Vagina (tissue), 2 donors: ENCODE measurements at places on chromosomes 3 and 15. TPM values are rescaled to one million over a fixed set of nuclear protein-coding genes. Genes with fewer than 3 reads are reported as not detected.

- no peak overlapping the region for H3K4me3 ChIP-seq
- no peaks in the 10 kb centered on the region for H3K36me3 ChIP-seq
- DNase-seq = no peak
- peaks cover 32% of the 10 kb centered on the region for H3K4me1 ChIP-seq
Measured at GRCh38 chr3:127137113-127137512, 55.8 kb upstream of the PRR23E start.

DNA sequence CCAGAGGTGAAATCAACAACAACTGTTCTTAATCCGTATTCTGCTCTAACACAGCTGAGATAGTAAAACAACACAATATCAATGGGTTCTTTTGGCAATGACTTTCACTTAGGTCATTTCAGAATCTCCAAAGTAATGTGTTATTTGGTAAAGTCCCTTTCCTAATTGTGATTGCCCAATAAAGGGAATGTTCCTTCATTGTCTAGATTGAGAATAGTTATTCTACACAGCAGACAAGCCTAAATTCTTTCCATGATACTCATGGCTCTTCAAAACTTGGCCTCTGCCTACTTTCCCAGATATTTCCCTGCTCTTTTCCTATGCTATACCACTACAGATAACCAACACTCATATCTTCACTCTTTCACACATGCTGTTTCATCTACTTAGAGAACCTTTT, 219.8 kb downstream of the FMN1 start:
- no peak overlapping the region for H3K27ac ChIP-seq
- no peak overlapping the region for H3K4me3 ChIP-seq
- DNase-seq = no peak
- no peaks in the 10 kb centered on the region for H3K27me3 ChIP-seq
- no peaks in the 10 kb centered on the region for H3K36me3 ChIP-seq
- H3K4me1 ChIP-seq = no peaks in the 10 kb centered on the region

- no peak overlapping the region for H3K27ac ChIP-seq
- DNase-seq = no peak
- H3K36me3 ChIP-seq = no peaks in the 10 kb centered on the region
- H3K27me3 ChIP-seq = no peaks in the 10 kb centered on the region
- no peak overlapping the region for H3K4me3 ChIP-seq
Measured at GRCh38 chr15:66023311-66023972, 154.2 kb downstream of the RAB11A start.

- no peak for DNase-seq
- no peaks in the 10 kb centered on the region for H3K27me3 ChIP-seq
Measured at GRCh38 chr3:9067352-9067975, 104.2 kb upstream of the RAD18 start.

- no peak overlapping the region for H3K27ac ChIP-seq
- no peaks in the 10 kb centered on the region for H3K36me3 ChIP-seq
- H3K4me3 ChIP-seq = no peak overlapping the region
Measured at GRCh38 chr15:25596644-25597562, 158.1 kb upstream of the UBE3A start.

GRCh38 chr3:8206971-8207617, 294.5 kb upstream of the LMCD1 start:
- H3K4me1 ChIP-seq = no peaks in the 10 kb centered on the region
- H3K27ac ChIP-seq = no peak overlapping the region
- no peaks in the 10 kb centered on the region for H3K36me3 ChIP-seq
- DNase-seq = no peak
- H3K27me3 ChIP-seq = no peaks in the 10 kb centered on the region

- no peaks in the 10 kb centered on the region for H3K27me3 ChIP-seq
- H3K4me3 ChIP-seq = no peak overlapping the region
- DNase-seq = no peak
- H3K27ac ChIP-seq = no peak overlapping the region
- no peaks in the 10 kb centered on the region for H3K36me3 ChIP-seq
Measured at GRCh38 chr15:32834156-32834555, 116.4 kb downstream of the GREM1 start.

DNA sequence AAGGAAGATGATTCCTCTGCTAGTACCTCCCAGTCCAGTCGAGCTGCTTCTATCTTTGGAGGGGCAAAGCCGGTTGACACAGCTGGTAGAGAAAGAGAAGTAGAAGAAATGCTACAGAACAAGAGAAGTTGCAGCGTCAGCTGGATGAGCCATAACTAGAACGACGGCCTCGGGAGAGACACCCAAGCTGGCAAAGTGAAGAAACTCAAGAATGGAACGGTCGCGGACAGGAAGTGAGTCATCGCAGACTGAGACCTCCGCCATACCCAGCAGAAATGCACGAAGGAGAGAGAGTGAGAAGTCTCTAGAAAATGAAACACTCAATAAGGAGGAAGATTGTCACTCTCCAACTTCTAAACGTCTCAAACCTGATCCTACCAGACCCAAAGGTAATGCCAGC, 19.0 kb upstream of the PARP14 start:
- no peaks in the 10 kb centered on the region for H3K27me3 ChIP-seq
- H3K36me3 ChIP-seq = no peaks in the 10 kb centered on the region
- no peak overlapping the region for H3K27ac ChIP-seq
- no peak for DNase-seq

GRCh38 chr3:39234651-39235050, 42.3 kb upstream of the XIRP1 start:
- DNase-seq = no peak
- H3K27ac ChIP-seq = no peak overlapping the region
- no peak overlapping the region for H3K4me3 ChIP-seq

DNA sequence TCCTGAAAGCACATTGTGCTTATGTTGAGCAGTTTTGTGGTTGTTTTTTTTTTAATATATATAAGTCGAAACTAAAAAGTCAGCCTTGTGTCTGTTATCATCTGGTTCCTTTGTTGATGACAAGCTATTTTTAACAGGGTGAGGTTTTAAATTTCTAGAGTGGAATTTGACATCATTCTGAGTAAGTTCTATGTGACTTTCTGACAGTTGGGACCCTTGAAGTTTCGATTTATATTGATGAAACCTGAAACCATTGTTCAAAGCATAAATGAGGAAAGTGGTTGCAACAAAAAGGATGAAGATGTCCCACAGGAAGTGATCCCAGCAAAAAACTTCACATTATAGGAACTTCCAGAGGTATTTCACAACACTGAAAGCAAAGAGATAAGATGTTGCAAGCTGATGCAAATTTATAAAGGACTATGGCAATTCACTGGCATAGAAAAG, 94.0 kb downstream of the CYP19A1 start:
- no peak overlapping the region for H3K4me3 ChIP-seq
- no peaks in the 10 kb centered on the region for H3K36me3 ChIP-seq
- H3K27ac ChIP-seq = no peak overlapping the region
- no peaks in the 10 kb centered on the region for H3K27me3 ChIP-seq

GRCh38 chr3:52210550-52211046, 12.6 kb downstream of the ALAS1 start:
- H3K36me3 ChIP-seq = no peaks in the 10 kb centered on the region
- H3K4me1 ChIP-seq = no peaks in the 10 kb centered on the region
- no peak overlapping the region for H3K27ac ChIP-seq
- H3K4me3 ChIP-seq = no peak overlapping the region

DNA sequence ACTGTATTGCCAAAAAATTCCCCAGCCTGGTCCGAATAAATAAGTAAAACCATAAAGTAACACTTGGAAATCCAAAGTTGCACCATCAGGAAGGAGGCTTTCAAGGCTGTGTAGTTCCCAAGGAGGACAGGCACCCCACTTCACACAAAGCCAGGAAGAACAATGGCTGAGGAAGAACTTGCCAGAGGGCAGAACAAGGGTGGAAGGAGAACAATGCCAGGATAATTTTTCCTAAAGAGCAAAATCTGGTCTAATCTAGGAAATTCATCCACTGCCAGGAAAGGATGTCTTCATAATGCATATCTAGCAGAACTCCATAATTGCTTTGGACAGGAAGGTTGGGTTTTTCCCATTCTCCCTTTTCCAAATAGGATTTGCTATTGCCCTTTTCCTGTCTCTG, 15.7 kb upstream of the ARID3B start:
- H3K27me3 ChIP-seq = no peaks in the 10 kb centered on the region
- H3K36me3 ChIP-seq = no peaks in the 10 kb centered on the region
- no peak overlapping the region for H3K27ac ChIP-seq
- H3K4me3 ChIP-seq = no peak overlapping the region

DNA sequence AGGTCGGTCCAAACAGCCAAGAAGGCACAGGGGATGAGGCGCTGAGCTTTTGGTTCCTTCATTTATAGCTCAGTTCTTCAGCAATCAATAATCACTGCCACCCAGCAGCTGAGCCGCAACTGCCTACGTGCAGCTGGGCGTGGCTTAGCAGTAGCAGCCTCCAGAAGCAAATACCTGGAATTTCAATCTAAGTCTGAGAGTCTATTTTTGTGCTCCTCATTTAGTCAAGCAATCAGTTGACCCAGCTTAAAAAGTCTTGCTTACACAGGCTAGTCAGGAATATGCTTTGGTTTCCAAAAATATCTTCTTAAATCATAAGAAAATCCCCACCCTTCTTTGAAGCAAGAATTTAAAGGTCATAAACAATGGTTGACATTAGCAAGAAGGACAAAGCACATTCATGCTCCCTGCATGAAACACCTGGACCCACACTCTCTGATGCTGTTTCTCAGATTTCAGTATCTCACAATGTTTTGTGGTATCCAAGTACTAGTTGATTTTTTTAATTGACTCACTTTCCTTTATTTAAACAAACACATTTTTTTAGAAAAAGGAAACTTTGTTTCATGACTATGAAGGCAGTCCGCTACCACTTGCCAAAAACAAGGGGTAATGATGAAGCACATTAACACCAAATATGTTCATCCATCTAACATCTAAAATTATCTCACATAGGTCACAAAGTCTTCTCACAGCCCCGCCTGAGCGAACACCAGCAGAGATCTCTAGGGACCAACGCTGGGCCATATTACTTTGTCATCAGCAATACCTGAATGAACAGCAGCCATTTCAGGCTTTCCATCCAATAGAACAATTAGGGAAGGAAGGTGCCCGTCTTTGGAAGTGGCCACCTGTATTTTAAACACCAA, 106.1 kb downstream of the OXNAD1 start:
- H3K27ac ChIP-seq = no peak overlapping the region
- no peaks in the 10 kb centered on the region for H3K36me3 ChIP-seq
- no peak for DNase-seq
- no peak overlapping the region for H3K4me3 ChIP-seq
- H3K4me1 ChIP-seq = peaks cover 30% of the 10 kb centered on the region
- no peaks in the 10 kb centered on the region for H3K27me3 ChIP-seq

- H3K36me3 ChIP-seq = no peaks in the 10 kb centered on the region
- H3K4me1 ChIP-seq = no peaks in the 10 kb centered on the region
- H3K4me3 ChIP-seq = no peak overlapping the region
- H3K27me3 ChIP-seq = no peaks in the 10 kb centered on the region
Measured at GRCh38 chr3:145754605-145755289, 406.2 kb downstream of the PLOD2 start.

DNA sequence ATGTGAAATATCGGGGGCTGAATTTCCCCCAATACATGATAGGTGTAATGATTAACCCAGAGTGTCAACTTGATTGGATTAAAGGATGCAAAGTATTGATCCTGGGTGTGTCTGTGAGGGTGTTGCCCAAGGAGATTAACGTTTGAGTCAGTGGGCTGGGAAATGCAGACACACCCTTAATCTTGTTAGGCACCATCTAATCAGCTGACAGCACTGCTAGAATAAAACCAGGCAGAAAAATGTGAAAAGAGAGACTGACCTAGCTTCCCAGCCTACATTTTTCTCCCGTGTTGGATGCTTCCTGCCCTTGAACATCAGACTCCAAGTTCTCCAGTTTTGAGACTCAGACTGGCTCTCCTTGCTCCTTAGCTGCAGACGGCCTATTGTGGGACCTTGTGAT, 247.8 kb downstream of the OTOL1 start:
- no peaks in the 10 kb centered on the region for H3K36me3 ChIP-seq
- no peaks in the 10 kb centered on the region for H3K27me3 ChIP-seq
- H3K4me1 ChIP-seq = no peaks in the 10 kb centered on the region
- no peak overlapping the region for H3K27ac ChIP-seq

DNA sequence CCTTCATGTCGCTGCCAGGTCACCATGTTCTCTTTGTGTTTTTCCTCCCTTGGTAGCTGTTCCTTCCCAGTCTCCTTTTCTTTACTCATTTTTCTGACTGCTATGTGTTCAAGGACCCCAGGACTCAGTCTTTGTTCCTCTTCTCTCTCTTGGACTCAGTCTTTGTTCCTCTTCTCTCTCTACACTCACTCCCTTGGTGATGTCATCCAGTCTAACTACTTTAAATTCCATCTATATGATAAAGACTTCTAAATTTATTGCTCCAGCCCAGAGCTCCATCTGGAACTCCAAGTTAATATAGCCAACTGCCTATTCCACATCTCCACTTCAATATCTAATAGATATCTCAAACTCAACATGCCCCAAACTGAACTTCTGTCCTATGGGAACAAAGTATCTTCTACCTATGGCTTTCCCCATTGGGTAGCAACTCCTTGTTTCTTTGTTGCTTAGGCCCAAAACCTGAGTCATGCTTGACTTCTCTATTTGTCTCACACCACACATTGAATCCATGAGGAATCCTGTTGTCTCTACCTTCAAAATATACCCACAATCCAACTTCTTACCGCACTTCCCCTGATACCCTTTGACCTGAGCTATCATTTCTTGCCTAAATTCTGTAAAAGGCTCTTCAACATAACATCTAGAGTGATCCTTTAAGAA, 4.9 kb upstream of the DYNC1LI1 start:
- H3K4me1 ChIP-seq = peaks cover 23% of the 10 kb centered on the region
- no peak overlapping the region for H3K4me3 ChIP-seq
- no peak for DNase-seq
- H3K36me3 ChIP-seq = no peaks in the 10 kb centered on the region
- H3K27me3 ChIP-seq = no peaks in the 10 kb centered on the region

GRCh38 chr3:196837819-196838420, 29.8 kb upstream of the SENP5 start:
- H3K27ac ChIP-seq = no peak overlapping the region
- no peaks in the 10 kb centered on the region for H3K4me1 ChIP-seq
- no peaks in the 10 kb centered on the region for H3K36me3 ChIP-seq

DNA sequence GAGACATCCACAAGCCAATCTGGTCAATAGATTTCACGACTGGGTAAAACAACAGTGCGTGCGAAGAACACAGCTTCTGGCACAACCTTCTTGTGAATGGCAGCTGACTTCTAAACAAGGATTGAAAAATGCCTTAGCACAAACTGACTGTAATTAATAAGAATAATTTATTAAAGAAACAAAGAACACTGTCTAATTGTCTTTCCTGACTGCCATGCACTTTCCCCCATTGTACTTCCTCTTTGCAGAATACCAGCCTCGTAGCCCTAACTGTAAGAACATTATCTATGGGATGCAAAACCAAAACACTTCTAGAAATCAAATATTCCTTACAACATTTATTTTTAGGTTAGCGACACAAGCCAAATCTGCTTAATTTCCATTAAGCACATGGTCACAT, 6.5 kb downstream of the FOXP1 start:
- no peak overlapping the region for H3K4me3 ChIP-seq
- peaks cover 21% of the 10 kb centered on the region for H3K4me1 ChIP-seq
- no peak for DNase-seq
- H3K36me3 ChIP-seq = no peaks in the 10 kb centered on the region

GRCh38 chr3:12476238-12476897, 7.9 kb upstream of the TSEN2 start:
- peak overlapping the region; percentile 62 for H3K27ac ChIP-seq
- no peak for DNase-seq
- no peaks in the 10 kb centered on the region for H3K27me3 ChIP-seq
- no peak overlapping the region for H3K4me3 ChIP-seq

Gene GHSR
- total RNA-seq = not detected

Gene NTRK3
- total RNA-seq = 4.9 TPM

Gene PLCB2
- 14.0 TPM for total RNA-seq

Gene ARL8B
- 44.4 TPM for total RNA-seq

Gene ZDHHC23
- total RNA-seq = 5.4 TPM

Gene AMIGO3
- total RNA-seq = not detected

Gene BCHE
- total RNA-seq = 2.9 TPM

Gene DUOXA2
- total RNA-seq = 1.5 TPM

Gene ZNF660
- 0.98 TPM for total RNA-seq

Gene FAM43A
- 20.4 TPM for total RNA-seq
